ENCODE measurements at places on chromosomes 7 and 10.

- DNase-seq, result no peak
Measured at GRCh38 chr7:114153700-114154099, 234.9 kb upstream of the PPP1R3A start.

DNA sequence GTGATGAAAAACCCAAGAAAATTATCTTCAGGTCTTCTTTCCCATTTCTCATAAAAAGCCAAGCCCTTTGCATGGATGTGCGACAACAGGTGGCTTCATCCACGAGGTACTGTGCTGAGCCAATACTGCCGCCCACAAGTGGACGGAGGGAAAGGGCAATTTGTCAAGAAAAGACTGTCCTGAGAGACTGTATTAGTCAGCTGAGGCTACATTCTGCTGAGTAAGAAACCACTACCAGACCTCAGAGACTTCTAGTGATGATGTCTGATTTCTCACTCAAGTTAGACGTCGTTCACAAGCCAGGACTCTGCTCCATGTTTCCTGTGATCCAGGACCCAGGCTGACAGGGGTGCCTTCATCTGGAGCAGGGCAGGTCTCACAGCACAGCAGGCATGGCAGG, 171.5 kb upstream of the CDCA7L start:
- DNase-seq, result no peak

GRCh38 chr10:105986912-105987635, 1177.4 kb downstream of the SORCS1 start:
- no peak for DNase-seq

GRCh38 chr10:63099734-63100133, 33.4 kb upstream of the NRBF2 start:
- no peak for DNase-seq

DNA sequence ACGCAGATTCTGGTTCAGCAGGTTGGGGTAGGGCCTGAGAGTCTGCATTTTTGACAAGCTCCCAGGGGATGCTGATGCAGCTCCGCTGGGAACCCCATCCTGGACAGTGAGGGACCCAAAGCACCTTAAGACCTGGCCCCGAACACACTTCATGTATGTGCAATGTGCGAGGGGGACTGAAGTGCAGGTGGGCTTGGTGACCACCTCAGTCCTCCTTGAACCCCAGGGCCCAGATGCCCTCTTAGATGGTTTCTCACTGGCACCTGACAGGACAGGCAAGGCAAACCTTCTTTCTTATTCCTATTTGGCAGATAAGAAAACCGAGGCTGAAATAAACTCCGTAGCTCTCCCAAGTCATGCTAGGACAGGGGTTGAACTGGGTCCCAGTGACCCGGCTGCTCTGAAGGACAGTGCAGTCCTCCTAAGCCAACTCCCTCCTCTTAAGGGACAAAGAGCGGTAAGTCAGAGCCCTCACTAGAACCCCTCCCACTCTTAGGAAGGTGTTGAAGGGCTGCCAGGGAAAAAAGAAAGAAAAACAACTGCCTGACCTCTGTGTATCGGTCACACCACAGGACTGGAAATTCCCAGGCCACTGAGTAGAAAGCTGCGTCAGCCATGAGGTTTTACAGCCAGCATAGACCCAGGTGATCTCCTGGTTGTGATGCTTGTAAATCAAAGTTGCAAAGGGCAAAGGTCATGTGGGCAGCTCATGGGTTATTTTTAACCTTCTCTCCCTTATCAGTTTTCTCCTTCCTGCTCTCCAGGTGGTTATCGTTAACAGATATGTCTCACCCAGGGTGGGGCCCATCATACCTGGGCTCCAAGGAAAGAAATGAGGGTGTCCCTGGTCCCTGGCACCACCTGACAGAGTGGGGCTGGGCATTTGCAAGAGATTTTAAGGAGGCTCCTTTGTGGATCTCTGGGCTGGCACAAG, 90.9 kb upstream of the SMNDC1 start:
- DNase-seq, result no peak

DNA sequence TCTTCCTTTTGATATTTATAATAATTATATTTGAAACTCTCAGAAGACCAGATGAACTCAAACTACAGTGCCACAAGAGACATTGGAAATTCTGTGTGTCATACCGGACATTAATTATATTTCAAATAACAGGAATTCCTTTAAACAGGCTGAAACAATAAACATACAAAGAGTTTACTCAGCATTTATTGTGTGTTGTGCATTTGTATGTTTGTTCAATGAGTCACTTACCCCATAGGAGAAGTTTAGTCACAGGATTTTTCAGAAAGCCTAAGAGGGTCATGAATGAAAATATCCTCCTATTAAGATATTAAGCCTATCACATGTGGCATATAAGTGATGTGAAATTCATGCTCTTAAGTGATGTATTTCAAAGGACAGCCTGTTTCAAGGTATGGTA, 566.8 kb downstream of the CNTNAP2 start:
- DNase-seq, result no peak

- DNase-seq, result no peak
Measured at GRCh38 chr7:130939321-130940095, 205.5 kb upstream of the KLF14 start.

- no peak for DNase-seq
Measured at GRCh38 chr10:86178401-86179152, 188.0 kb downstream of the GRID1 start.

DNA sequence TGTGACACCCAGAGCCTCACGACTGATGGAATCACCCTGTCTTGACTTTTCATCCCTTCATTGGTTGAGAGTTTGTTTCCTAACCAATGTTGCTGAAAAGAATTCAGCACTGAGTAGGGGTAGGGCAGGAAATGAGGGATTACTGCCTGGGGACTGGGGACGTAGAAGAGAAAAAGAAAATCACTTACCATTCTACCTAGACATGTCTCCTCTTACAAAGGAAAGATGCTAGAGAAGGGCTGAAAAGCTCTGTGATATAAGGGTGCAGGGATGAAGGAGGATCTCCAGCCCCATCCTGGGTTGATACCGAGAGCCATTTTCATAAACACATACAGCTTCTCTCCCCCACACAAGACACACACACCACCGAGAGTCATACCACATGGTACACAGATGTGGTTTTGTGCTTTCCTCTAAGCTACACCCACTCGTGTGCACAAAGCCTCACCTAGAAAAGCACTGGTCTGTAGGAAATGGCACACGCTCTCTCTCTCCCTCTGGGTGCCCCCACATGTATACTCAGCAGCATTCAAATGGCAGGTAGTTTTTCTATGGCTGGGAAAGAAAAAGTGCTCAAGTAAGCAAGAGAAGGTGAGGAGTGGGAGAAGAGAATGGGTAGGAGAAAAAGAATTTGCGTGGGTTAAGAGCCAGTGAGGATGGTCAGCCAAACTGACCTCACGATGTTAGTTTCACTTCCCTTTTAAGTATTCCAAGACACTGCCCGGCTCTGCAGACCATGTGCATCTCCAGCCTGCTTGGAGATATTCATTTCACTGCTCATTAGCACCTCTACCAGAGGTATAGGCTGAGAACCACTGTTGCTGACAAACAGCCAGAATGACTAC, 85.8 kb downstream of the CALD1 start:
- no peak for DNase-seq

DNA sequence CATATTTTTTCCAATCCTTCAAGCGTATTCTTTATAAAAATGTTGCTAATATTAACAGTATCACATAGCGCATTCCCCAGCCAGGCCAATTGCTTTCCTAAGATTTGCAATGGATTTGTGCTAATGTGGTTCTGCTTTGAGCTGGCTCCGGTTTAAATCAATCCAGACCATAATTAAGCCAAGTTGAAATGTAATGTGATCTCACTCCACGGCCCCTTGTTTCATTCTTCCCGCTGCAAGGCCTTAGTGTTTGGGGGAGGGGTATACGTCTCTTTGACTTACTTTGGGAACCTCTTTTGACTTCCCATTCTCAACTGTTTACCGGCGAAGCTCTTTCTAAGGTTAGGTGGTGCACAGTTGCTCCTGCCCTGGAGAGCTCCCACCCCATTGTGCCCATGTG, 86.4 kb downstream of the PRPF18 start:
- no peak for DNase-seq

- DNase-seq, result no peak
Measured at GRCh38 chr10:2837674-2838073, 229.7 kb upstream of the PFKP start.

DNA sequence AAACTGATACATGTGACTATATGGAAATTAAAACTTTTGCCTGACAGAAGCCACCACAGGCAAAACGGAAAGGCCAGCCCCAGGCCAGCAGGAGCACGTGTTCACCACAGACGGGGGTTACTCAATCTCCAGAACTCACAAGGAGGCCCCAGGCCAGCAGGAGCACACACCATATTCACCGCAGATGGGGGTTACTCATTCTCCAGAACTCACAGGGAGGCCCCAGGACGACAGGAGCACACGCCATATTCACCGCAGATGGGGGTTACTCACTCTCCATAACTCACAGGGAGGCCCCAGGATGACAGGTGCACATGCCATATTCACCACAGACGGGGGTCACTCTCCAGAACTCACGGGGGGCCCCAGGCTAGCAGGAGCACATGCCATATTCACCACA, 61.5 kb downstream of the NKX6-2 start:
- no peak for DNase-seq

- DNase-seq, result no peak
Measured at GRCh38 chr7:20270371-20270770, 53.2 kb upstream of the MACC1 start.

DNA sequence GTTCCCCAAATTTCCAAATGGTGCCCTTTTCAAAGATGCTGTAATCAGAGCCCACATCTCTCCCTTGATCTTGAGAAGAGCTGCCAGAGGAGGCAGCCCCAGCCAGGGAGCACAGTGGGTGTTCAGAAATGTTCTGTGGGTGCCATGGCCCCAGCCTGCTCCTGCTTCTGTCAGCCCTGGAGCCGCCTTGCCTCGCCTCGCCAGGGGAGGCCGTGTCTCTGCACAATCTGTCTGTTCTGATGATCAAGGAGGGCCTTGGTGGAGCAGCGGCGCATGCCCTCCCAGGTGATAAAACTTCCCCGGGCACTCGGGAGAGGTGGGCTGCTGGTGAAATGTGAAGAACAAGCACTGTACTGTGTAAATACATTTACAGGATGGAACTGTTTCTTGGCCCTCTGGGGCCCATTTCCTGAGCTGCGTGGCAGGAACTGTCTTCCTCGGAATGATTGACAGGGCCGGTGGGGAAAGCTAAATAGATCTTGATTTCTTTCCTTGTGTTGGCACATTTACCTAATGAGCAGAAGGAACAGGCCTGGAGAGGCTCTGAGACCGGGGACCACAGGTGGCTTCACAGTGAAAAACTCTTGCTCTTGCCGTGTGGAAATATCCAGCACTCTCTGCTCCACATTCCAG, 207.8 kb upstream of the PODXL start:
- DNase-seq, result no peak

- DNase-seq, result no peak
Measured at GRCh38 chr10:116417821-116418220, 9.8 kb upstream of the PNLIPRP3 start.

- no peak for DNase-seq
Measured at GRCh38 chr10:120970595-120971529, 119.7 kb downstream of the WDR11 start.

DNA sequence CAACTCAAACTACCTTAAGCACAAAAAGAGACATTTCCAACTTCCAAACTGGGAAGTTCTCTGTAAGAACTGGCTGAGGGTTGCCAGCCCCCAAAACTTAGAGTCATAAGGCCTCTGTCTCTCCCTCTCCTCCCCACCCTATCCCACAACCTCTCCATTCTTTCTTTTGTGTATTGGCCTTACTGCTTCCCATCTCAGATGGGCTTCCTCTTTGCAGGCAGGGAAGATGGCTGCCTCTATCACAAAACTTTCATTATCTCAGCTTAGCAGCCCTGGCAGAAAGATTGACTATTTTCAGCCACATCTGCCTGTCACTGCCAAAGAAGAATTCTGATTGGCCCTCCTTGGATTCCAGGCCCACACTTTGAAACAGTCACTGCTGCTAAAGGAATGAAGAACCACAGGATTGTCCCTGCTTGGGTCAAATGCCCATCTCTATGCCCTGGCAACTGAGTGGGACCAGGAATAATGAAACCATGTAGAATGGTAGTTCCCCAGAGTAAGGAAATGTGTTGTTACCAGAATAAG, 58.0 kb upstream of the PRKAR2B start:
- no peak for DNase-seq

DNA sequence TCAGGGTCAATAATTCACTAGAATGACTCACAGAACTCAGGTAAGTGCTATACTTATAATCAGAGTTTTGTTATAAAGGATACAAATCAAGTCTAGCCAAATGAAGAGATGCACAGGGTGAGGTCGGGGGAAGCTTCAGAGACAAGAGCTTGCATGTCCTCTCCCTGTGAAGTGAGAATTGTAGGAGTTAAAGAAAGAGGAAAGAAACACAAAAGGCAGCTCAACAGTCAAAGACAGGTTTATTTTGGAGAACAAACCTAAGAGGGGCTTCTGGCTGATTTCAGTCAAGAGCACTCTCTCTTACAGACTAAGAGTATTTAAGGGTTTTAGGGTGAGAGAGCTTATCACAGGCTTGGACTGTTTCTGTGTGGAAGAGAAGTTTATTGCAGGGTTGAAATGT, 600.5 kb upstream of the C7orf33 start:
- no peak for DNase-seq

Measured in NCI-H446 (cell line).